ENCODE measurements at places on chromosomes 1 and 21. TPM values are rescaled to one million over a fixed set of nuclear protein-coding genes. Genes with fewer than 3 reads are reported as not detected.

The CD84 gene
- 40.8 TPM for total RNA-seq

The NT5C1A gene
- total RNA-seq, result not detected

The TMPRSS2 gene
- not detected for total RNA-seq

The LBR gene
- total RNA-seq, result 248 TPM

The S100A1 gene
- not detected for total RNA-seq

The RHD gene
- total RNA-seq, result not detected

The SPRR2F gene
- not detected for total RNA-seq
